ENCODE measurements at places on chromosomes 3 and 15.

DNA sequence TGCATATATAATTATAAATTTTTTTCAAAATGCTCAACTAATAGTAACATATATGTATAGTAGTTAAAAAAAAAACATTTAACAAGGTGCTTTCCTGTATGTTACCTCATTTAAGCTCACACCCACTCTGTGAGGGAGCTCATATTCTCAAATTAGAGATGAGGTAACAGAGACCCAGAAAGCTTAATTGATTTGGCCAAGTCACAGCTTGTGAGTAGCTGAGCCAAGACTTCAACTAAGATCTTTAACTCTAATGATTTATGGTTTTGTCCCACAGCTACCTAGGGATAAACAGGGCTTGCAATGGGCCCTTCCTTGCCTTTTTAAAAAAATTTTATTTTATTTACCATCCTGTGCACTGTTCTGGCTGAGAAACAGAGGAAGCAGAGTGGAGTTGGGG is 230.0 kb upstream of the GOLIM4 start:
- no peak for DNase-seq

- DNase-seq: no peak
Measured at GRCh38 chr15:51697163-51697562, 15.9 kb downstream of the SCG3 start.

GRCh38 chr3:134087060-134087974 is 57.6 kb upstream of the SLCO2A1 start:
- no peak for DNase-seq

- DNase-seq: no peak
Measured at GRCh38 chr3:51836606-51837005, 24.8 kb upstream of the IQCF2 start.

GRCh38 chr3:143428294-143428693 is 308.7 kb downstream of the CHST2 start:
- no peak for DNase-seq

- no peak for DNase-seq
Measured at GRCh38 chr3:110420158-110420641, 651.4 kb upstream of the NECTIN3 start.

GRCh38 chr15:34821831-34822230 is 26.5 kb upstream of the ACTC1 start:
- no peak for DNase-seq

GRCh38 chr15:57427367-57427821 is 51.1 kb downstream of the CGNL1 start:
- DNase-seq: no peak

GRCh38 chr3:114022145-114022802 is 34.1 kb downstream of the CCDC191 start:
- DNase-seq: no peak

DNA sequence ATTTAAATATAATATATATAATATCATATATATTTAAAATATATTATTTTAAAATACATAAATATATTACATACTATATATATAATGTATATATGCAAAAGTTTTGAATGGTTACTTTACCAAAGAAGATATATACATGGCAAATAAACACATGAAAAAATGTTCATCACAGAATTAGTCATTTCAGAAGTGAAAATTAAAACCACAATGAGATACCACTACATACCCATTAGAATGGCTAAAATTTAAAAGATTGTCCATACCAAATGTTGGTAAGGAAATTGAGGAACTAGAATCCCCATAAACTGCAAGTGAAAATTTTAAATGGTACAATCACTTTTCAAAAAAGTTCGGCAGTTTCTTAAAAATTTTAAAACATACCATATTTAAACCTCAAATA is 23.6 kb upstream of the COL8A1 start:
- DNase-seq: no peak

DNA sequence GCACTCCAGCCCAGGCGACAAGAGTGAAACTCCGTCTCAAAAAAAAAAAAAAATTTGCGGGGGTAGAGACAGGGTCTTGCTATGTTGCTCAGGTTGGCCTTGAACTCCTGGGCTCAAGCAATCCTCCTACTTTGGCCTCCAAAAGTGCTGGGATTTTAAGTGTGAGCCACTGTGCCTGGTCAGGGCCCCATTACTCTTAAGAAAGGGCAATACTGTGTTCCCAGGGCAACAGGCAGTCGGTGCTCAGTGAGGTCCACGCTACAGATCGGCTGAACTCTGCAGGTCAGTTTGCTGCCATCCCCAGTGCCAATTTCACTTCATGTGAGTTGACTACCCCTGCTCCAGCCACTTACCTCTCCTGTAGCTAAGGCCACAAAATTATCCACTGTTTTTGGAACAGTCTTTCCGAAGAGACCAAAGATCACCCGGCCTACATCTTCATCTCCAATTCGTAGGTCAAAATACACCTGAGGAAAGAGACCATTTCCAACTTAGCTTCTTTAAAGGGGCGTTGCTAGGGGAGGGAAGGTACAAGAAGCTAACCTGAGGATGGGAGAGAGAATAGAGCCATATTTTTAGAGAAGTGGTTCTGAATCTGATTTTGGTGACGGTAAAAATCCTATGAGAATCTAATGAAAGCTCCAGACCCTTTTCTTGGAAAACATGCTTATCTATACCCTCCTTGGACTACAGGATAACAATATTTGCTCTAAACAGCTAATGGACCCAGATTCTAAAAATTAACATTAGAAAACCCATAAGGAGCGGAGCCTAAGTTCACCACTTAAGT is 939 bp downstream of the PPIB start:
- DNase-seq: no peak

GRCh38 chr3:44529927-44530326 is 25.1 kb upstream of the ZKSCAN7 start:
- DNase-seq: no peak

Data from midbrain (tissue), 1 donor.